ENCODE measurements at places on chromosomes 4 and X.
A peak's percentile ranks its signal among the peaks of the same experiment; 100 is the strongest.

- no peak for ATAC-seq
These were observed 6.5 kb downstream of the SMIM9 start for GRCh38 chrX:154828016-154828408.

DNA sequence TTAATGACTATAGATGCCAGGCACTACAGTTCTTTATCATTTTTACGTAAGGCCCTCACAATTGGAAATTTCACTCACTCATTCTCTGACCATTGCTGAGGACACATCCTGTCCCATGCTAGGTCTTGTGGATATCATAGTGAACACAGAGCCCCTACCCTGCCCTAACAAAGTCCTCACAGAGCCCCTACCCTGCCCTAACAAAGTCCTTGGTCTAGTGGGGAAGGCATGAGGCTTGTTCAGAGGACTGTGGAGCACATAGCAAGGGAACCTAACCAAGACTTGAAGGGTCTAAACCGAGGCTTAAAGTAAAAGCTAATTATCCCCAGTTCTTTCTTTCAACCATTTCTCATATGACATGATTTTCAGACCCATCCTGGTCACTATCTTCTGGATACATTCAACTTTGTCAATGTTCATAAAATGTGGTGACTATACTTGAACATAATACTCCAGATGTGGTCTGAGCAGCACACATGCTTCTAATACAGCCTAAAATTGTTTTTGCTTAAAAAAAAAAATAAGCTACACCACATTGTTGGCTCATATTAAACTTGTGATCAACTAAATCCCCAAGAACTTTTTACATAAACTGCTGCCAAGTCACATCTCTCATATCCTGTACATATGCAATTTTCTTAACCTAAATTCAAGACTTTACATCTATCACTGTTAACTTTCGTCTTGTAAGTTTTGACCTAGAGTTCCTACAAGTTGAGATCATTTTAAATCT lies 77.0 kb downstream of the GPC3 start:
- ATAC-seq: no peak

- ATAC-seq: no peak
These were observed 89.1 kb downstream of the DCAF8L2 start for GRCh38 chrX:27679281-27679680.

GRCh38 chr4:41143311-41144039 lies 70.9 kb downstream of the APBB2 start:
- peak; percentile 85 for ATAC-seq

DNA sequence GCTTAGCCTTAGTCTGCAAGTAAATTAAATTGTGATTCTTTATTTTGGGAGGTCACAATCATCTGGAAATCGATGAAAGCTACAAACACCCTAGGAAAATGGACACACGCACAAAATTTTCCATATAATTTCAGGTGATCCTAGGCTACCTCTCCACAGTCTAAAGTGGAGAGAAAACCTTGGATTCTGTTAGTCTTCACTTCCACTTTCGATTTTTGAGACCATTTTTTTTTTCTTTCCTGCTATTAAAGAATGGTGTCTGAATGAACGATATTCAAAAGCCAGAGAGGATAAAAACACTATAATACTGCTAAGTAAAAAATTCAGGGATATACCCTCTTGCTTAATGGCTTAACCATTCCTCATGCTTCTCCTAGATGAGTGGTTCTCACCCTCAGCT lies 1.7 kb downstream of the FBXL5 start:
- ATAC-seq: peak; percentile 4

- no peak for ATAC-seq
These were observed 47.6 kb downstream of the ANAPC4 start for GRCh38 chr4:25424539-25425228.

- ATAC-seq: no peak
These were observed 6.4 kb downstream of the SGMS2 start for GRCh38 chr4:107831140-107831539.

GRCh38 chrX:77003956-77004355 lies 443.2 kb upstream of the FGF16 start:
- no peak for ATAC-seq

GRCh38 chrX:101258259-101258581 lies 32.9 kb downstream of the TAF7L start:
- no peak for ATAC-seq

DNA sequence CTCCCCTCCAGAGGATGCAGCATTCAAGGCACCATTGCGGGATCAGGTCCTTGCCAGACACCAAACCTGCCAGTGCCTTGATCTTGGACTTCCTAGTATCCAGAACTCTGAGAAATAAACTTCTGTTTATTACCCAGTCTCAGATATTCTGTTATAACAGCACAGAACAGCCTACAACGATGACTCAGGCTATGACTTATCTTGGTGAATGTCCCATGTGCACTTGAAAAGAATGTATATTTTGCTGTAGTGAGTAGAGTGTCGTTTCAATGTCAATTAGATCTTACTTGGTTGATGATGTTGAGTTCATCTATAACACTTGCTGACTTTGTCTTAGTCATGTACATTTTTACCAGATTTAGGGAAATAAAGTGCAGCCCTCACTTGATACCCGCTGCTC lies 34.5 kb upstream of the PGRMC1 start:
- ATAC-seq: peak; percentile 38

DNA sequence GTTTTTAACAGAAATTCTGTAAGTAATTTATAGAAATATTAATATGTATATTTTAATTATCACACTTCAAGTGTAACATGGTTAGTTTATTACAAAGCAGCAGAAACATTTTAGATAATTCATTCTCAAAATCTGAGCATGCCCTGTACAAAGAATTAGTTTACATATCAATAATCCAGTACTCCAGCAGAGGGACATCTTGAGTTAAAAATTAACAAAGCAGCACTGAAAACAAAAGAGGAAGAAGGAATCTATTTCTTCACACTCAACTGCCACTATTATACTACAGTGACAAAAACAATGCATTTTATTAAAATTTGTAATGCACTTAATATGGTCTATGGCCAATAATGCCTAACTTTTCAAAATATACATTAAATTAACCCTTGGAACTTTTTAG lies 179.1 kb upstream of the KLHL4 start:
- 0 out of 3 replicates have a peak, but pooled peaks have one; percentile 22 for ATAC-seq

GRCh38 chr4:7653510-7654369 lies 219.0 kb upstream of the PSAPL1 start:
- ATAC-seq: no peak

DNA sequence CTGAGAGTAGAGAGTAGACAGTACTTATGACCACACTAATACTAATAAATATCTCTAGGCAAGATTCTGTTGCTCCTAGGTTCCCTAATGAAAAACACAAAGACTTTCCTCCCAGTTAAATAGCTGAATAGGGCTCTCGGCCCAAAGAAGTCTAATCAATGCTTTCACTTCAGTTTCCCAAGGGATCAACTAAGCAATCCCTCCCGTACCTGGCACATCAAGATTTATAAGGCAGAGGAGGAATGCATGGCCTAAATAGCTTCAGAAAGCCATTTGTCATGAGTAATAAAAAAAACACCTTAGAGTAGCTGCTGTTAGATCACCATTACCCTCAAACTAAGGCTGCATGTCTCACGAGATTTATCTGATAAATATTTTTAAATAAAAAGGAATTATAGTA lies 56.8 kb upstream of the EXOC1L start:
- ATAC-seq: no peak

DNA sequence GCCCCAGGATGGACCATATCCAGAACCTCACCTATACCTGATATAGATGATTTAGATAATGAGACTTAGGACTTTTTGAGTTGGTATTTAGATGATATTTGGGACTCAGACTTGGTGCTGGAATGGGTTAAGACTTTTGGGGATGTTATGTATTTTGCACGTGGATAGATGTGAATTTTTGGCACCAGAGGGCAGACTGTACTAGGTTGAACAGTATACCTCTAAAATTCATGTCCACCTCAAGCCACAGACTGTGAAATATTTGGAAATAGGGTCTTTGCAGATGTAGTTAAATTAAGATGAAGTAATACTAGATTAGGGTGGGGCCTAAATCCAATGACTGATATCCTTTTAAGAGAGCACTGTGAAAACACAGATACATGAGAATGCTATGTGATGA lies 15.6 kb downstream of the RBM41 start:
- 0 out of 3 replicates have a peak, but pooled peaks have one; percentile 52 for ATAC-seq

GRCh38 chrX:153989973-153990655 lies 17.6 kb downstream of the TMEM187 start:
- no peak for ATAC-seq

DNA sequence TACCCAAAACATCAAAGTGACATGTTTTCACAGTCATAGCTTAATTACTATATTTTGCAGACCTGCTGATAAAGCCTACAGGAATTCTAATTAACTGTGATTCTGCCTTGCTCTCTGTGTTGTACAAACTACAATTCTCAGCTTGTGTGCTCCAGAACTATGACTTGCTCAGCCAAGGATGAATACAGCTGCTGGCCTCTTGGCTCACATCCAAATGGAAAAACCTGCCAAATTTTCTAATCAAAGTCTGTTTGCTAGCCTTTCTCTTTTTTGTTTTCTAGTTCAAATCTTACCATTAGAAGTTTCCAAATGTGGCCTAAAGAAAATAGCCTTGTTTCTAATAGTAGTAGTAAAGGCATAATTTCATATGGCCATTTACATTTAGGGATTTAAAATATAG lies 1176.8 kb downstream of the FAM133A start:
- no peak for ATAC-seq

DNA sequence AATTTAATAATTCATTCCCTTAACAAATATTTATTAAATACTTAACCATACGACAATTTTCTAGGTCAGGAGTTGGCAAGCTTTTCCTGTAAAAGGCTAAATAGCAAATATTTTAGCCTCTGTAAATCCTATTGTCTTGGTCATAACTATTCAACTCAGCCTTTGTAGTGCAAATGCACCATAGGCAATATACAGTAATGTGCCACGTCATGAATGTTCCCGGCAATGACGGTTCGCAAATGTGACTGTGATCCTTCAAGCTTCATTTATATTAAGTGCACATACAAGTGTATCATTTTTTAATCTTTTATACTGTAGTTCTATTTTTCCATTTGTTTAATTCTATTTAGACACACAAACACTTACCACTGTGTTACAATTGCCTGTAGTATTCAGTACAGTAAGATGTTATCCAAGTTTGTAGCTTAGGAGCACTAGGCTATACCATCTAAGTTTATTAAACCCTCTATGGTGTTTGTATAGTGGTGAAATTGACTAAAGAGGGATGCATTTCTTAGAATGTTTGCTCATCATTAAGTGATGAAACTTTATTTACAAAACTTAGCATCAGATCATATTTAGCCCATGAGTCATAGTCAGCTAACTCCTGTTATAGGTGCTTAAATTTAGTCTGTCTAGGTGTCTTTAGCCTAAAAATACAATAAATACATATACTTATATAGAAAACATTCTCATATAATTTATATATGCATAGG lies 553.6 kb downstream of the STPG2 start:
- no peak for ATAC-seq

GRCh38 chr4:3342182-3342854 lies 49.5 kb downstream of the RGS12 start:
- ATAC-seq: no peak

DNA sequence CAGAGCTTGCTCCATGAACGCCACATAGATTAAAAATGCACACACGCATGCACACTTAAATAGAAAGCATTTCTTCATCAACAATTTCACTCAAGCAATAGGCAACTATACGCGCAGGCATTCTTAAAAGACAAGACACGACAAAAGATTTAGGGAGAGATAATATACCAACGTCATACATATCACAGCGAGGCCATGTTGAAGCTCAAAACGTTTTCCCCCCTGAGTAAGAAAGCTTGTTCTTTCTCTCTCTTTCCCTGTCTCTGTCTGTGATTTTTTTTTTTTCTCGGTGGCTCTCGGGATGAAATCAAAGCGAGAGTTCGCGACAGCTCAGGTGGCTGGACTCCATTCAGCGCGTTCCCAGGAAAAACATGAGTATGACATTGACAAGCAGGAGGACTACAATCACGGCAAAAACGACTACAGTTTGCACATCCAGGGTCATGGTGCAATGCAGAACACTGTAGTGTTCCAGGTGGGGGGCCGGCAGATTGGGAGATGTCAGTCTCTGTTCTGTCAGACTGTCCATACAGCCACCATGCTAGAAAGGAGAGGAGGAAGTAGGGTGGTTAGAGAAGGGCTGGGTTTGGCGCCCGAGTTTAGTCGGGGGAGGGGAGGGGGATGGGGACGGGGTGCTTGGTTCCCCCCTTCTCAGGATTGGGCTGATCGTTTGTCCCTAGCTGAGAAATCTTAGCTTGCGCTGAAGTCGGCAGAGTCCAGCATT lies 30.7 kb downstream of the ARHGEF9 start:
- peak; percentile 26 for ATAC-seq

GRCh38 chr4:1315306-1315705 lies 25.6 kb downstream of the MAEA start:
- no peak for ATAC-seq

GRCh38 chr4:81366779-81367178 lies 104.9 kb downstream of the RASGEF1B start:
- ATAC-seq: no peak

DNA sequence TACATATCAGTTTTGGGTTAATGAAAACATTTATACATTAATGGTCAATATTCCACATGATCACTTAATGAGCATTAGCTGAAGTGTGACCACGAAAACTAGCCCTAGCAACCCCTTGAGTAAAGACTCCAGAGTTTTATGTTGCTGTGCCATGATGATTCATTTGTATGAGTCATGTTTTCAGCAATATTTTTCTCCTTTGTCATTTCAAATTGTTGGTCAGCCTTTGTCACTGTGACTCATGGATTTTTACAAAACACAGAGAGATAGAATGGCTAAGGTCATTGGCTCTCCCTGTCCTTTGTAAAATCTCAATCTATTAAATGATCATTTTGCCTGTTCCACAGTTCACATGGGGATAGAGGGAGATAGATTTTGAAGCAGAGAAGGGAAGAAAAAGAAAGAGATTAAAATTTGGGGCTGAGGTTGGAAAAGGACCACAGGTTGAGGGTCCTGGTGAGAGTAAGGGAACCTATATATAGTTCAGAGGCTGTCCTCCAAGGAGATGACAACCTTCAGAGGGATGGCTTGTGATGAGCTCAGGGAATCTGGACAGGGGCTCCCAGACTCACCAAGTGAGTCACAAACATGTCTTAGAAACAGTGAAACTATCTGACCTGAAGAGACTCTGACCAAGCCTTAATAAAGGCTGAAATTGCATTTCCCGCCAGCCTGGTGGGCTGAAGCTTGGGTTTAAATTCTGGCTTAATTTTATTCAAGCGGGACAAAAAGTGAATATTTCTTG lies 25.6 kb downstream of the NR0B1 start:
- ATAC-seq: peak; percentile 93

Data from SK-N-SH treated with all-trans-retinoic acid at 6 μM for 48 hours (cell line).